Activated naive CD4-positive, alpha-beta T cell treated with anti-CD3 and anti-CD28 coated beads, Interleukin-2, amount 50 U/mL, for 72 hours (primary cell): ENCODE measurements at places on chromosomes 7 and 10. TPM values are rescaled to one million over a fixed set of nuclear protein-coding genes. Genes with fewer than 3 reads are reported as not detected.

- no peak for DNase-seq
These were observed 584.7 kb downstream of the PHTF2 start for GRCh38 chr7:78383096-78383880.

GRCh38 chr10:23331567-23332301, 12.9 kb downstream of the C10orf67 start:
- DNase-seq, result no peak

GRCh38 chr10:99248824-99249223, 13.2 kb upstream of the HPSE2 start:
- DNase-seq, result no peak

CLCN1 gene
- total RNA-seq, result 0.12 TPM

GRCh38 chr7:87060288-87060537, 759 bp upstream of the ELAPOR2 start:
- DNase-seq, result no peak

DNA sequence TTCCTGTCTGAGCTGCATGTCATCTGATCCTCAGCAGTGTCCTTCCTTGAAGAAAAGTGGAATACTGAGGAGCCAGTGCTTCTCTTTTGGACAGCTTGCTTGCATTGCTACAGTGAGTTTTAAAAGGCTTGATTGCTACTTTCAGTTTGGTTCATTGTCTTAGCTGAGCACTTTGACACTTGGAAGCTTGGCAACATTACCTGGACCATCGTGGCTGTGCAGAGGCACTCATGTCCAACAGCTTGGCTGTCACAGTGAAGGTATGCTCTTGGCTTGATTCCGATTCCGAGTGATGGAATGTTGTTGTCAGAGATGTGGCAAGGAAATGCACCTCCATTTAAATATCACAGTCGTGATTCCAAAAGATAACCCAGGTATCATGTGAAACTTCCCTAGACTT, 102.4 kb downstream of the FAS start:
- DNase-seq, result no peak

DNA sequence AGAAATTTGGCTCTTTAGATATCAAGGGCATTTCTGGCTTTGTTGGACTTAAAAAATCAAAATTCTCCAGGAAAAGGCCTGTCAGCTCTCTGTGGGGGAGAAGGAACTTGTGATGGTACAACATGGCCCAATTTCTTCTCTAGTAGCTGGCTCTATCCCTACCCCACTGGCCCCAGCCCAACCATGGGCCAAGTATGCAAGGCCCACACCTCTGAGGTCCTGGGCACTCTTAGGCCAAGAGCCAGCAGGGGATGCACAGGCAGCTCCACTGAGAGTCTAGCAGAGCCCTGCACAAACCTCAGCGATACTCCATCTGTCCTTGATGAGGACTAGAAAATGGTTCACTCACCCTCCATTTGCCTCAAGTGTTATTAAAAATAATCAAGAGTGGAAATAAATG, 261.2 kb downstream of the C7orf25 start:
- no peak for DNase-seq
